ENCODE measurements at places on chromosomes 13 and 19. TPM values are rescaled to one million over a fixed set of nuclear protein-coding genes. Genes with fewer than 3 reads are reported as not detected.

The RASAL3 gene
- 1.5 TPM for total RNA-seq

The NEK5 gene
- total RNA-seq, result 0.25 TPM

The ZNF776 gene
- 12.9 TPM for total RNA-seq

The OVOL3 gene
- not detected for total RNA-seq

The C2CD4C gene
- total RNA-seq, result 0.63 TPM

The ZNF83 gene
- total RNA-seq, result 21.1 TPM

The CGB5 gene
- total RNA-seq, result not detected

The LAIR1 gene
- total RNA-seq, result 5.1 TPM

The DHX34 gene
- 8.1 TPM for total RNA-seq

The ZNF442 gene
- 3.4 TPM for total RNA-seq

The DKKL1 gene
- total RNA-seq, result not detected

The RDH8 gene
- total RNA-seq, result not detected

The LHB gene
- not detected for total RNA-seq

The CLN5 gene
- total RNA-seq, result 15.0 TPM

The ZNF844 gene
- total RNA-seq, result 16.4 TPM

The TNFRSF19 gene
- total RNA-seq, result 25.9 TPM

The SLC25A41 gene
- 0.16 TPM for total RNA-seq

The CABP5 gene
- not detected for total RNA-seq

The METTL21C gene
- total RNA-seq, result not detected

The BRSK1 gene
- 3.0 TPM for total RNA-seq

The SLC7A10 gene
- total RNA-seq, result not detected
